Stimulated activated CD8-positive, alpha-beta memory T cell treated with anti-CD3 and anti-CD28 coated beads, Interleukin-15, amount 100 ng/mL, for 24 hours (primary cell): ENCODE measurements at places on chromosomes 7 and 10.

GRCh38 chr7:104823177-104823576 is 190.8 kb upstream of the KMT2E start:
- no peak for DNase-seq

- no peak for DNase-seq
These were observed 117.5 kb upstream of the AGK start for GRCh38 chr7:141433698-141434097.

DNA sequence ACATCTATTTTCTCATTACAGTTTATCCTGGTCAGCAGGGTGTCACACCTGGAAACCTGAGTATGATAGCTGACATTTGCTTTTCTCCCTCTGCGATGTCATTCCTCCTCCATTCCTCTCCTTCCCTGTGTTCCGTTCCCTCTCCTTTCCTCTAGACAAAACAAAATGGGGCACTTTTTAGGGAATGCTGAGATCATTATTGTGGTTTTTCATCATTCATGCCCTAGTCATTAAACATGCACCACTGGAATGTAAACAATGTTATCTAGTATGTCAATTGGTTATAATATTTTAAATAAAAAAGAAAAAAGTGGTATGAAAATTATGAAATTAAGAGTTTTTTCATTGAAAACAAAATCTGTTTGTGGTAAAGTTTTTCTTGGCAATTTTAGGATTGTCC is 132.6 kb downstream of the MAPK8 start:
- no peak for DNase-seq

DNA sequence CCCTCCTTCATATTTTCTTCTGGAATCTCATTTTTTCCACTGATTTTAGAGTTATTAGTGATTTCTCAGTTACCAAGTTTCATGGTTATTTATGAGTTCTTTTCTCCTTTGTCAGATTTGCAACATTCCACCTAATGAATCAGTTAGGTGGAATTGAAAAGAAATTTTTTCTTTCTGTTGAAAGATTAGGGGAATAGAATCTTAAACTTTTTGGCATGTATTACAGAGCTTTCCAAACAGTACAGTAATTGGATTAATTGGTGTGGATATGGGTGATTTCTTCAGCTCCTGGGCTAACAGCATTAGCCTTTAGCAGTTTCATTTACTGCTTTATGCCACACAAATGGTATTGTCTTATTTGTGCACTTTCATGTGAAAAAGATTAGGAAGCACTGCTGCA is 17.0 kb downstream of the STAM start:
- DNase-seq = no peak

DNA sequence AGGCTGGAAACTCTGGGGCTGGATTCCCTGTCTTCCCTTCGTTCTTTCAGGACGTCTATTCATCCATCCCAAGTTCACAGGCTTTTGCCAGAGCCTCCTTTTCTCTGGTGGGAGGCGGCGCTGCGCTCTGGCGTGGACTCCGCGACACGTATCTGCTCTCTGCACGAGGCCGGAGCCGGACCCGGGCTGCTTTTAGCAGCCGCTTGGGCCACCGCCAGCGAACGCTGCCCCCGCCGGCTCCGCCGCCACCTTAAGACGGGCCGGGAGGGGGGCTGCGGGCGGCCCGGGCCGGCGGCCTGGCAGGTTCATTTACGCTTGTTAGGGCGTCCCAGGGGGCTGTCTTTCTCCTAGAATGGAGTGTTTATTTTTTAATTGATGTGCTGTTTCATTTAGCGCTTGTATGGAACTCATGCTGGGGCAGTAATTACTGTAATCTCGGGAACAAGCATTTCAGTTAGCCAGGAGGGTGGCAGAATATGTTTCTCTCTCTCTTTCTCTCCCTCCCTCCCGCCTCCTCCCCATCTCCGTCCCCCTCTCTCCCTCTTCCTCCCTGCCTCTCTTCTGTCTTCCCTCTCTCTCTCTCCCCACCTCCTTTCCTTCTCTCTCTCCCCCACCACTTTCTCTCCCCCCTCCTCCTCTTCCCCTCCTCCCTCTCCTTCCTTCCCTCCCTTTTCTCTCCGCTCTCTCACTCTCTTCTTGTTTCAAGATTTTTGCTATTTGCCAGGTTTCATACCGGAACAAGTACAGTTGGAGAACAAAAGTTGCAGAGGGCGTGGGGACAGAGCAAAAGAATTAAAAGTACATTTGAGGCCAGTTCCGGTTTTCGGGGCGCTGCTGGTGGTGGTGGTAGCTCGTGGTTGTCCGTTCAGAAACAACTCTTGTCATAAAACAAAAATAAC is 1.3 kb upstream of the FZD8 start:
- no peak for DNase-seq

- no peak for DNase-seq
These were observed 84.4 kb downstream of the RUNDC3B start for GRCh38 chr7:87712571-87712970.

GRCh38 chr10:44020322-44021111 is 364.4 kb downstream of the CXCL12 start:
- no peak for DNase-seq

DNA sequence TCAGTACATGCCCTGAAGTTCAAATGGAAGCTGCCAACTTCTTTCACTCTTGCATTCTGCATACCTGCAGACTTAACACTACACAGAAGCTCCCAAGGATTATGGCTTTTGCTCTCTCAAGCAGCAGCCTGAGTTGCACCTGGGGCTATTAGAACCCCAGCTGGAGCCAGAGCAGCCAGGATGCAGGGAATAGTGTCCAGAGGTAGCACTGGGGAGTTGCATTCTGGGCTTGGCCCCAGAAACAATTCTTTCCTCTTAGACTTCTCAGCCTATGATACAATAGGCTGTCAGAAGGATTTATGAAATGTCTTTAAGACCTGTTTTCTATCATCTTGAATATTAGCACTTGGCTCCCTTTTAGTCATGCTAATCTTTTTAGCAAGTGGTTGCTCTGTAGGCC is 886.7 kb upstream of the GHITM start:
- DNase-seq = no peak

- DNase-seq = no peak
These were observed 244.2 kb downstream of the IPMK start for GRCh38 chr10:58023341-58024073.

DNA sequence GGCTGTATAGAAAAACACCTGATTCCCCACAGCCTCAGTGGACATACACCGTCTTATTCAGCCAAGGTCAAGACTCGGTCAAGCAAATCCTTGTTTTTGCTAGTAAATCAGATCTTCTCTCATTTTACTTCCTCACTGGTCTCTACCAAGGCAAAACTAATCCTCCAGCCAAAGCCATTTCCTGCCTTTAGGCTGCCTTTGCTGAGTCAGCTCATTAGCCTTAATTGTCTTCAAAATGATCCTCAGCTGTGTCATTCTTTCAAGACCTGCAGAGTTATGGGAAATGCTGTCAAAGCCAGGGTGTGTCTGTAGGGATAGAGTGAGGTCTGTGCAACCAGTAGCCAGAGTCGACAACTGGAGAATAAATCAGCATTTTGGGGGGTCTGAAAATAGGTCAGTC is 107.2 kb upstream of the FAM180A start:
- no peak for DNase-seq

DNA sequence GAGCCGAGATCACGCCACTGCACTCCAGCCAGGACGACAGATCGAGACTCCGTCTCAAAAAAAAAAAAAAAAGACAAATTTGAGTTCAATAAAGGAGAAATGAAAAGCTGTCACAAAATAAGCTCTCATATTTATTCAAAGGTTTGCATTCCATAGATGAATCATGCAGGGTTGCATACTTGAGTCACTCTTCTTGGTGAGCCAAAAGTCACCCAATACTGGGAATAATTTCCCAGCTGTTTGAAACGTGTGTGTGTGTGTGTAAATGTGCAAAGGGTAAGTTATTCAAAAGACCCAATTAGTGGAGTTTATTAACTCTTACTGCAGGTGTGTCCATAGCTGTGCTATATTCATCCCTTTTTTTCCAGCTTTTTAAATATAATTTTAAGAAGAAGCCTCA is 297.7 kb downstream of the CCDC3 start:
- DNase-seq = no peak

DNA sequence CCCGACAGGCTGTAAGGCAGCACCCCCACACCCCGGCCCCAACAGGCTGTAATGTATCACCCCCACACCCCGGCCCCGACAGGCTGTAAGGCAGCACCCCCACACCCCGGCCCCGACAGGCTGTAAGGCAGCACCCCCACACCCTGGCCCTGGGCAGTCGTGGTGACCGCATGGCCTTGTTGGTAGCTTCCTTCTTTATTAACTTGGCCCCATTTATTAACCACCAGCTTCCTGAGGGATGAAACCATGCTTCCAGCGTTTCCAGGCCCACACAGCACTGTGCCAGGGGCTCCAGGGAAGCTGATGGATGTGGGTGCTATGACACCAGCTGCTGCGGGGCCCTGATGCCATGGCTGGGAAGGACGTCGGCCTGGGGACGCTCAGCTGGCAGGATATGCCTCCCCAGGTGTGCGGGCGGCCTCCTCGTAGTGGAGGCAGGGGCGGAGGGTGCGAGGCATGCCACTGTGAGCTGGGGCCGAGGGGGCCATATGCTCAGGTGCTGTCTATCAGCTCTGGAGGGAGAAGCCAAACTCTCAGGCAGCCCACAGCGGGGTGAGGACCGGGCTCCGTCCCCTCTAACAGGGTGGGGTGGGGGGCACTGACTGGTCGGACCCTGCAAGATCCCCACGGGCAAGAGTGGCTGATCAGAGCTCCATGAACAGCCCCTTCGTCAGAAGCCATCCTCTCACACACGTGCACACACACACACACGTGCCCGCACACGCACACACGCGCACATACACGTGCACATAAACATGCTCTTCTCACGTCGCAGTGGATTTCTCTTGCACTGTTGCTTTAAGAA is 311.0 kb downstream of the PTPRN2 start:
- no peak for DNase-seq

DNA sequence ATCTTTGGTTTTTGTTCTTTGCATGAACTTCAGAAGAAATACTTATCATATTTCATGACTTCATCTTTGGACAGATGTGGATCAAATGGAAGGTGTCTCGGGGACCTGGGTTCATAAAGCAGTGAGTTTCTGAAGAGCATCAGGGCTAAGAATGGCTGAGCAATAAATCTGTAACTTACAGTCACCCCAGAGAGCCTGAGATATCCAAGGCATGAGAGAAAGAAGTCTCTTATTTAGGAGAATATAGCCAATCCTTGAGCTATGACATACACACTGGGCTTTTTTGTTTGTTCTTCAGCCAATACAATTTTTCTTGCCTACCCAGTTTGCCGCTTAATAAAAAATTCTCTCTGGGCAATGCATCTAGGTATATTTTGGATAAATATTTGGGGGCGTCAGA is 252.6 kb upstream of the INHBA start:
- DNase-seq = no peak

- no peak for DNase-seq
These were observed 89.3 kb downstream of the NPY start for GRCh38 chr7:24372961-24373955.

GRCh38 chr7:4945949-4946348 is 13.0 kb downstream of the MMD2 start:
- DNase-seq = no peak

DNA sequence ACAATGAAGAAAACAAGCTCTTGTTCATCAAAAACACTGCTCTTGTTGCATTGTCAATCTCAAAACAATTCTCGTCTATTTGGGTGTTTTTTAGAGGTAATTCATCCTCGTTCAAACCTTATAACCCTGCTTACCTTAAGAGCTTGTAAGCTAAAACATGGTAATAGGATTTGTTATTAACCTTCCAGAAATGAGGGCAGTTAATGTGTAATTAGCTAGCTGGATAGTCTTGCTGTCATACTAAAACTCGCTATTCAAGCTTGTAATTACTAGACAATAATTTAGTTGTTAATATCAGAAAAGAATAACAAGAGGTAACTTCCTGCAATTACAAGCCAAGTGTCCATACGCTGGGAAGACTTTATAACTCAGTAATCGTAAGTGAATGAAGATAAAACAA is 101.6 kb downstream of the UBE2H start:
- DNase-seq = no peak

DNA sequence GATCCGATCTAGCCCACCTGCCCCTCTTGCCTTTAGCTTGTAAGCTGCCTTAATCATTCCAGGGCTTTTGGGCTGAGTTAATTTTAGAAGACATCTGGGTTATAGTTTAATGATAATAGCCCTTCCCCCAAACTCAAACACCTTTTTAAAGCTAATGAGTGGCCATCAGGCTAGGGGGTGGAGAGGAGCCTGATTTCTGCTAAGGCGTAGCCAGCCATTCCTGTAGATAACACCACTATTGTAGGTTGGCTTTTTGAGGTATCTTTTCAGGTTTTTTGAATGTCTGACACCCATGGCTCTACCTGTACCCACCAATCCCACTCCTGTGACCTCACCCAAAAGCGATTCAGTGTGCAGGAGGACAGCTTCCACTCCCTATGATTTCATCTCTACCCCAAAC is 7.6 kb upstream of the SYPL1 start:
- no peak for DNase-seq

DNA sequence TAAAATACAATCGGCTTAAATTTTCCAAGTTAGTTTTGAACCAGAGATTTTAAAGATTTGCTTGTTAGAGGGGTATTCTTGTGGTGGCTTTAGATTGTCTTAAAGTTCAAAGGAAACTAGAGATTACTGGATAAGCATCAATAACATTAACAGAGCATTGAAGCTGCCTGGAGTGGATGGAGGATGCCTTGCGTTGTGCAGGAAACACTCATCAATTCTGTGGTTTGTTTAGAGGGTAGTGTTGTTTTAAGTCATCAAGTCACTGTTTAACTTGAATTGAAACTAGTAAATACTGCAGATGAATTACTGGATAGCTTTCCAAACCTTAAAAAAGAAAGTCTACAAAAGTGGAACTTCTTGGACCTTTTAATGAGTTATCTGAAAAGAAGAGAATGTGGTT is 218.6 kb downstream of the CELF2 start:
- no peak for DNase-seq

DNA sequence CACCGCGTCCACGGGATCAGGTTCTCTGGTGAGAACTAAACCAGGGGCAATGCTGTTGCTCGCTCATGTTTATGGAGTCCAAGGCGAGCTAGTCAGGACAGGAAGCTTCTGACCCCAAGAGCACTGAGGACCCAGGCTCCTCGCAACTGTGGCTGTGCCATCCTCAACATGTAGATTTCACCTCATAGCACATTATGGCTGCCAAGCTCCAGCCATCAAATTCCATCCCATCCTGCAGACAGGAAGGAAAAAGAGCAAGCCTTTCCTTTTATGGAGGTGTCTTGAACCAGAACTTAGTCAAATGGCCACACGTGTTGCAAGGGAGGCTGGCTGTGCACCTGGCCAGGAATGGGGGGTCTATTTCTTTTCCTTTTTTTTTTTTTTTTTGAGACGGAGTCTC is 16.1 kb upstream of the NKX6-2 start:
- no peak for DNase-seq

- DNase-seq = no peak
These were observed 7.5 kb downstream of the CALML3 start for GRCh38 chr10:5532307-5532605.

DNA sequence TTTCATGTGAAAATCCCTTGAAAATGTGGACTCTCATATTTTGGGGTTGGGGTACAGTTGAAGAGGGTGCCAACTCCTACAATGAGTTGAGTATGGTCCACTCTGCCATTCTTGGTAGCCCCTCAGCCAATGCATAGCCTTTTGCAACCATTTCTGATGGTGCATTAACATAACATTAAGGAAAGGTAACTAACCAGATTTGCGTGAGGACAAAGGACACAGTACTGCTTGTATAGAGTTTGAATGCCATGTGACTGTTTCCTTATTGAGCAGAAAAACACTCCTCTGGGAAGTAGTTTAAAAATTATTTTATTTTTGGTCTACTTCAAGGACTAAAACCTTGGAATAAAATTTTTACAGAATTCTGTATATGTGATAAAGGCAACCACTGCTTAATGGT is 107.9 kb downstream of the HIBADH start:
- DNase-seq = no peak
